A549 treated with CORT108297 at 1 μM for 4 hours (cell line): ENCODE measurements at places on chromosomes 16 and 17. TPM values are rescaled to one million over a fixed set of nuclear protein-coding genes. Genes with fewer than 3 reads are reported as not detected.

Gene CRISPLD2
- total RNA-seq, result 3.0 to 3.5 TPM (median 3.2 TPM) in 5 replicates

Gene HLF
- 0.08 to 0.23 TPM (median 0.16 TPM) in 5 replicates for total RNA-seq

Gene CLN3
- 21.9 to 38.9 TPM (median 35.1 TPM) in 5 replicates for total RNA-seq

Gene CBFA2T3
- 0.22 to 0.56 TPM (median 0.31 TPM) in 5 replicates for total RNA-seq

Gene GHDC
- 15.7 to 22.8 TPM (median 21.1 TPM) in 5 replicates for total RNA-seq

Gene GCGR
- 0.17 to 0.50 TPM (median 0.23 TPM) in 5 replicates for total RNA-seq

Gene SERPINF2
- 1.4 to 2.2 TPM (median 2.0 TPM) in 5 replicates for total RNA-seq

Gene CHST6
- 0.10 to 0.15 TPM (median 0.13 TPM) in 5 replicates for total RNA-seq

Gene COPZ2
- 11.2 to 19.9 TPM (median 16.7 TPM) in 5 replicates for total RNA-seq

Gene FADS6
- total RNA-seq, result 0.06 to 0.12 TPM in 2 of 5 replicates, not detected in the others

Gene KRT34
- total RNA-seq, result 0.12 to 0.50 TPM (median 0.32 TPM) in 5 replicates

Gene HCRT
- total RNA-seq, result 0.23 to 0.29 TPM (median 0.24 TPM) in 4 of 5 replicates, not detected in the other

Gene TRPV3
- total RNA-seq, result 0.24 to 0.46 TPM (median 0.37 TPM) in 5 replicates

Gene PRDM7
- 0.04 TPM in 1 of 5 replicates, not detected in the others for total RNA-seq

Gene ADAM11
- total RNA-seq, result 1.5 to 2.8 TPM (median 2.2 TPM) in 5 replicates

Gene PRSS33
- total RNA-seq, result not detected in 5 replicates

Gene RASD1
- 0.80 to 1.3 TPM (median 1.0 TPM) in 5 replicates for total RNA-seq

Gene CLDN6
- 0.30 to 0.53 TPM (median 0.35 TPM) in 5 replicates for total RNA-seq

Gene PLEKHG4
- 12.3 to 18.7 TPM (median 16.7 TPM) in 5 replicates for total RNA-seq

Gene CCDC154
- 0.11 to 0.51 TPM (median 0.46 TPM) in 4 of 5 replicates, not detected in the other for total RNA-seq

Gene SPATA33
- 13.7 to 16.9 TPM (median 16.9 TPM) in 5 replicates for total RNA-seq

Gene UBALD1
- 34.5 to 67.4 TPM (median 61.1 TPM) in 5 replicates for total RNA-seq

Gene HIGD1B
- total RNA-seq, result not detected in 5 replicates

Gene FA2H
- total RNA-seq, result 30.1 to 36.2 TPM (median 33.5 TPM) in 5 replicates

Gene TNK1
- 1.3 to 2.0 TPM (median 1.7 TPM) in 5 replicates for total RNA-seq

Gene DHRS7C
- not detected in 5 replicates for total RNA-seq

Gene MRM1
- 14.1 to 20.5 TPM (median 19.6 TPM) in 5 replicates for total RNA-seq

Gene CCL14
- total RNA-seq, result not detected in 5 replicates

Gene CFAP20
- 52.2 to 59.2 TPM (median 55.7 TPM) in 5 replicates for total RNA-seq

Gene FLYWCH1
- 18.4 to 33.4 TPM (median 28.8 TPM) in 5 replicates for total RNA-seq

Gene HID1
- total RNA-seq, result 6.0 to 9.9 TPM (median 9.0 TPM) in 5 replicates

Gene NOS2
- 0.13 to 0.18 TPM (median 0.15 TPM) in 5 replicates for total RNA-seq

Gene EPX
- total RNA-seq, result 0.03 TPM in 1 of 5 replicates, not detected in the others

Gene CLEC18B
- total RNA-seq, result 0.18 to 0.37 TPM (median 0.26 TPM) in 5 replicates

Gene USH1G
- total RNA-seq, result 0.03 to 0.11 TPM (median 0.08 TPM) in 5 replicates

Gene ATP2C2
- total RNA-seq, result 0.04 to 0.10 TPM (median 0.07 TPM) in 4 of 5 replicates, not detected in the other

Gene IL21R
- 0.03 TPM in 1 of 5 replicates, not detected in the others for total RNA-seq

Gene P4HB
- total RNA-seq, result 690 to 732 TPM (median 705 TPM) in 5 replicates
